ENCODE measurements at places on chromosomes 11 and 22. TPM values are rescaled to one million over a fixed set of nuclear protein-coding genes. Genes with fewer than 3 reads are reported as not detected.

DNA sequence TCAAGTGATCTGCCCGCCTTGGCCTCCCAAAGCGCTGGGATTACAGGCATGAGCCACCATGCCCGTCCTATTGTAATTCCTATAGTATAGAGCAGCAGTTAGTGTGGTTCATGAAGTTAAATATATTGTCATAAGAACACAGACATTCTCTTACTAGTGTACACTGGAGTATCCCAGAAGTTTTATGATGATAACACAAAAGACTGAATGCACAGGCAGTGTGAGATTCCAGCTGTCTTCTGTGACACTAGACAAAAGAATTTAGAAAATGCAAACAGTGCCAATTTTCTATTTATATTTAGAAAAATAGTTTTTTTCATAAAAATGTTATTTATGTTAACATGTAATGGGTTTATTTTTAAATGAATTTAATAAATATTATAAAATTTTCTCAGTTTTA is 39.4 kb upstream of the RBX1 start:
- DNase-seq = no peak

DNA sequence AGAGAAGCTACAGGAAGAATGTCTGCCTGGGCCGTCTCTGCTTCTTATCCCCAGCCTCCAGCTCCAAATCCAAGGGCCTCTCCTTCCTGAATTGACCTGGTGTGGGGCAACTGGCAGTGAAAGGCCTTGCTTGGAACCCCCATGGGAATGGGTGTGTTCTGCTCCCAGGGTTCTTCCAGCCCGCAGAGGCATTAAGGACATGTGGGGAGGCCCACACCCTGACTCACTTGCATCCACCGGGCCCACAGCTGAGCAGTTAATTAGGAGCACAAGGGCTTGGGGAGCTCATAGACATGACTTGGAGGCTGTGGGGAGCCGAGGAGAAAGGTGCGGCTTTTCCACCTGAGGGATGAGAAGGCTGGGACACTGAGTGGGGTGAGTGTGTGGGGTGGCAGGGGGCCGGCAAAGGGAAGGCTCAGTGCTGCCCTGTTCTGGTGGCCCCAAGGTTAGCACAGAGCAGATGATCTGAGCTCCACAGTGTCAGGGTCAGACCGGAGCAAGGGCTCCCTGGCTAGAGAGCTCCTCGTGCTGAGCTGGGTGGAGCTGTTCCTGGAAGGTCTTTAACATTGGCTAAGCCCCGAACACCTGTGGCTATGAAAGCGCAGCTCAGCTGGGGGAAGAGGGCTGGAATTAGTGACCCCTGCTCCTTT is 64.5 kb upstream of the NECTIN1 start:
- no peak for DNase-seq

- no peak for DNase-seq
Observed at GRCh38 chr11:19980957-19981669, 179.2 kb downstream of the DBX1 start.

GRCh38 chr22:48842976-48843375 is 984.7 kb downstream of the BRD1 start:
- no peak for DNase-seq

Gene POTEH
- polyA plus RNA-seq = not detected

Gene C11orf52
- 28.0 TPM for polyA plus RNA-seq

Gene OR5B12
- not detected for polyA plus RNA-seq

Gene CYB561A3
- 14.5 TPM for polyA plus RNA-seq

Gene CCDC179
- polyA plus RNA-seq = not detected

DNA sequence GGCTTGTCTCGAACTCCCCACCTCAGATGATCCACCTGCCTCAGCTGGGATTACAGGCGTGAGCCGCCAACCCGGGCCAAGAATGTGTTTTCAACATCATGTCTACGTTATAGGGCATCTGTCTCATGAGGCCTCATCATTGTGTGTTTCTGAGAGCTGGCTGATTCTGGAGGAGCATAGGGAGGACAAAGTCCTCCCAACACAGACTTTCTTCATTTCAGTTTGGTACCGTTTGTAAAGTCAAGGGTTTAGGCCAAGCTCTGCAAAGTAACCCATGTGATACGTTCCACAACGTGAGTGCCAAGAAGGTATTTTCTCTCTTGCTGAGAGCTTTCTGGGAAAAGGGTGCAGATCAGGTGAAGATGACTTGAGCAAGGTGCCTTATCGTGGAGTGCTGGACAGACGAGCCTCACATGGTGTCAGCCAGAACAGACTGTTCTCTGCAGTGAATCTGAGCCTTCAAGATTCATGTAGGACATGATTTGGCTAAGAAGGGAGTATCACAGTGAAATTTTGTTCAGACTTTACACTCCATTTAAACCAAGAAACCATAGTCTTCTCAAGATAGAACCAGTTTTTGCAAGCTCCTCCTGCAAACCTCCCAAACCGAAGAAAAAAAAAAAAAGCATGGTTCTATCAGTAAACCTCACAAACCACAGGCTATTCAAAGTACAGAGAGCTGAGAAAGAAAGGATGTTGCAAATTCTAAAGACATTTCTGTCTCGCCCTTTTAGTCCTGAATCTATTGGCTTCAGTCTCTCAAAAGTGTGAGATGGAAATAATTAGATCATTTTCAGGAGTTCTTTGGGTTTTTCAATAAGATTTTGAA is 71.7 kb downstream of the DBX1 start:
- DNase-seq = no peak

Measured in stomach (tissue), 19 donors.